ENCODE measurements at places on chromosomes 4 and X. TPM values are rescaled to one million over a fixed set of nuclear protein-coding genes. Genes with fewer than 3 reads are reported as not detected.

DNA sequence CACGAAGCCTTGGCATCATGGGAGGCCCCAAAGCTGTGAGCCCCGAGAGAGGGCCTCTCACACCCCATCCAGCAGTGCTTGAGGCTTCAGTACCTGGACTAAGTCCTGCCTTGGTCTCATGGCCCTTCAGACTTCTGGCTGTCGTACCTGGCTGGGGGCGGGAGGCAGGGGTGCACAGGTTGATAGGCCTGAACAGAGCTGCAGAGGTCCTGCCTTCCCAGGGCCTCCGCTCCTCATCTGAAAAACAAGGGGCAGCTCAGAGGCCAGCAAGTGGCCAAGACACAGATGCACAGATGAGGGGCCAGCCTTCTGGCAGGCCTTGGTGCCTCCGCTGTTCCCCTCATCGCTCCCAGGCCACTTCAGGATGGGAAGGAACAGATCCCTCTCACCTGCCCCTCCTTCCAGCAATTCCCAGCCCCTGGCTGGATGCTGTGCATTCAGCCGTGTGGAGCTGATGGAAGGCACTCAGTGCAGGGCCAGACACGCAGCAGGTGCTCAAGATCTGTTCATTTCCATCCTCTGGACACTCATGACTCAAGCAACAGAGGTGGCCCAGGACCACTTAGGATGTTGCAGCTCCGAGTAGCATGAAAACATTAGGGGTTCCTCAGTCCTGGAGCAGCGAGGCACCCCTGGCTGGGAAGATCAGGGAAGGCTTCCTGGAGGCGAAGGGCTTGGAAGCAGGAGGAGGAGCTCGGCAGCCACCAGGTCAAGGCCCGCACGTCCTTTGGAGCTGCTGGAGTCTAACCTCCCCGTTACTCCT, 1.4 kb downstream of the ZNF185 start:
- DNase-seq: no peak

DNA sequence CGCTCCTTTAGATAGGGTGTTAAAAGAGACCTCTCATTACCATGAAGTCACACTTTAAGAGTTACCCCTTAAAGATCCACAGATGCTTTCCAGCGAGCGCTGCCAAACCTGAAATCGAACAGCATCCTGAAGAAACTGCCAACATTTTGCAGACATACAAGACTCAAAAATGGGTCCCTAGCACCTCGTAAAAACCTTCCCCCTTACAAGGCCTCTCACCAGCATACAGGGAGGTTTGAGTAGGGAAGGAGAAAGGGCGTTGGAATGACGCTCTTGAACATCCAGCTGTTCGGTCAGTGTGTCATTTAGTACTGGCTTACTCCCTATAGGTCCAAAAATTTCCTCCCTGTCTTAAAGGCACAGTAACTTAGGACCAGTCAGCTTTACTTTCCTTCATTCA, 45.3 kb upstream of the PGRMC1 start:
- no peak for DNase-seq

TLR6 gene
- total RNA-seq: 1.5 TPM

NOX1 gene
- total RNA-seq: not detected

FHDC1 gene
- total RNA-seq: 0.03 TPM

MAGEB2 gene
- not detected for total RNA-seq
